ENCODE measurements at places on chromosomes 3 and 15.

DNA sequence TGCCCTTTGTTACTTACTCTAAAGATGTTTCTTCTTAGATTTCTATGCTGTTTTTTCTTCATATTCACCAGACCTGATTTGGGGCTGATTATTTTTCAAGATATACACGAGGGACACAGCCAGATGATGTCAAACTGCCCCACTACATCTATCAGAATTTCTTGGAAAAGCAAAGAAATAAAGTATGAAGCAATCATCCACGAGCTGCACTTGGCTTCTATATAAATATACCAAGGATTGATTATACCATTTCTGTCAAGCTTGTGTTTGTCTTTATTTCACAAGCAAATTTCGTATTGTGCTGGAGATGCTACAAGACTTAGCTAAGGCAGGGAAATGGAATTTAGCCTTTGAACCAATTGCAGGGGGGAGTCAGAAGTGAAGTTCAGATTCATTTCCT is 715.1 kb upstream of the NR2F2 start:
- no peak for DNase-seq

- peak; percentile 28 for DNase-seq
Measured at GRCh38 chr3:9169956-9170850, 79.2 kb downstream of the SRGAP3 start.

GRCh38 chr3:178421069-178421468 is 115.2 kb upstream of the KCNMB2 start:
- no peak for DNase-seq

- DNase-seq, result no peak
Measured at GRCh38 chr3:69031635-69032034, 18.2 kb upstream of the EOGT start.

DNA sequence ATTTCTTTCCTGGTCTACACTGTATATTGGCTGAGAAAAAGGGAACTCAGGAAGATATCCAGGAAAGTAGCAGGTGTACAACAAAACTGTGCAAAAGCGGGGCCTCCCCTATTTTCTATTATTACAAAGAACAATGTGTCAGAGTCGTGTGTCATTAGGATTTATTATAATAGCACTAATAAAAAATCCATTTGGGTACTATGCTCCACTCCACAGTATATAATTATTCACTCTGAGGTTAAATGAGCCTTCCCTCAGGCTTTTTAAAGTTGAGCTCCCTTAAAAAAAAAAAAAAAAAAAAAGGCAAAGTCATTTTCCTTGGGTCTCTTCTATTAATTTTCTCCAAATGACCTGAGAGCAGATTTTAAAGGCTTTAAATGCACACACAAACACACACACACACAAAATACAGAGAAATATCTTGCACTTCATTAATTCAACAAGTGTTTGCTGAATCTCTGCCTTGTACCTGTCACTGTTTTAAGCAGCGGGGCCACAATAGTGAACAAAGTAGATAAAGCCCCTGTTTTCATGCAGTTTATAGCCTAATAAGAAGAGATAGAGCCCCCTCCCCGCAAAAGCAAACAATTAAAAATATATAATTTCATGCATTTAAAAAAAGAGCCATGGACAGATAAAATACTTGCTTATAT is 1.3 kb upstream of the DPP8 start:
- no peak for DNase-seq

GRCh38 chr3:46656778-46657556 is 36.5 kb downstream of the ALS2CL start:
- DNase-seq, result no peak

DNA sequence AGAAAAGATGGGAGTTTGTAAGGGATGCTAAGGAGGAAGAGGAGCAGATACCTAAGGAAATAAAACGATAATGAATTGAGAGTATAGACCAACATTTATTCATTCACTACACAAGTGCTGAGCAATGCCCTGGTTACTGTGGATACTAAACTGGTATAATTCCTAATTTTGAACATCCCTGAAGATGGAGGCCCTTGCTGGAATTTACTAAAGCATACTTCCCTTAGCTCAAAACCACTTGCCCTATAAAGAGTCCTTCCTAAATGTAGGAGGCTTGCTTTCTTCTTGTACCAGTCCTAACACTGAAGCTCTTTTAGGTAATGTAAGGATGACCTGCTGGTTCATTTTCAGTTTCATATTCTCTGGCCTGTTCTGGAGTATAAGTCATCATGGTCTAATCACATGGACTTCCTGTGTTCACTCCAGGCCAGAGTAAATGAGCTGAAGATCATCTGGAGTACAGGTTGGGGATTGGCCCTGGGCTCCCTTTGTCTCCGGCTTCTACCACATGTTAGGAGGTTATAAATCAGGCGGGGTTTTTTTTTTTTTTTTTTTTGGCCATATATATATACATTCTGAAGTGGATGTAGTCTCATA is 40.1 kb upstream of the MTMR10 start:
- DNase-seq, result no peak

GRCh38 chr3:38455639-38456430 is 2.1 kb downstream of the ACVR2B start:
- no peak for DNase-seq

GRCh38 chr15:39627451-39628143 is 46.7 kb downstream of the THBS1 start:
- DNase-seq, result no peak
